Activated naive CD4-positive, alpha-beta T cell treated with anti-CD3 and anti-CD28 coated beads, Interleukin-2, amount 10 ng/mL, durations not matched to agents 7 days and 5 days (primary cell): ENCODE measurements at places on chromosomes 7 and 10.

- H3K36me3 ChIP-seq = no peaks in the 10 kb centered on the region
- DNase-seq = no peak
- no peak overlapping the region for H3K27ac ChIP-seq
These were observed 100.9 kb downstream of the LHPP start for GRCh38 chr10:124562425-124563060.

DNA sequence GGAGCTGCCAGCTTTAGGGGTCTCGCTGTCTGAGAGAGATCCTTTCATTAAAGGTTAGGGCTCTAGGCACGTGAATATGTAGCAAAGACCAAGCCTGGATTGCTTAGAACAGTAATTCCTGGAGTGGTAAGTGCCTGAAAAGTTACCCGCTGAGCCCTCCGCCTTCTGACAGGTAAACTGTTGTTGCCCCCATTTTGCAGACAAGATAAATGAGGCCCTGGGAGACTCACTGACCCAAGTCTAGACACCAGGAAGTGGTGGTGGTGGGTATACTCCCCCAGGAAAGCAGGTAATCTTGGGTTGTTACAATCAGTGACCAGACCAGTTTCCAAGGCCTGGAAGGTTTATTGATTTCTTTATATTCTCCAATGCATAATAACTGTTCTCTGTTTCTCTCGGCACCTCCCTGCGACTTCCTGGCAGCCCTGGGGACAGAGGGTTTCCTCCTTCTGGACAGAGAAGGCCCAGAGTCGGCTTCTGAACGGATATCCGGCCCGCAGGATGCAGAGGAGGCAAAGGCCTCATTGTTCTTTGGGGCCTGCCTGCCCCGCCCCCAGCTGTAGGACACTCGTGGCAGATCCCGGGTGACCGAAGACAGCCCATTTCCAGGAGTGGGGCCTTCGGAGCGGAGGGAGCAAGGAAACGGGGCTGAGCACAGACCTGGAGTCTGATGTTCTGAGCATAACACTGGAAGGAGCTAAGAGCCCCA lies 1.3 kb upstream of the GRK5 start:
- H3K4me1 ChIP-seq = peaks cover 37% of the 10 kb centered on the region
- peak overlapping the region; percentile 93 for H3K4me3 ChIP-seq
- DNase-seq = peak; percentile 76
- H3K27me3 ChIP-seq = peaks cover 4% of the 10 kb centered on the region

DNA sequence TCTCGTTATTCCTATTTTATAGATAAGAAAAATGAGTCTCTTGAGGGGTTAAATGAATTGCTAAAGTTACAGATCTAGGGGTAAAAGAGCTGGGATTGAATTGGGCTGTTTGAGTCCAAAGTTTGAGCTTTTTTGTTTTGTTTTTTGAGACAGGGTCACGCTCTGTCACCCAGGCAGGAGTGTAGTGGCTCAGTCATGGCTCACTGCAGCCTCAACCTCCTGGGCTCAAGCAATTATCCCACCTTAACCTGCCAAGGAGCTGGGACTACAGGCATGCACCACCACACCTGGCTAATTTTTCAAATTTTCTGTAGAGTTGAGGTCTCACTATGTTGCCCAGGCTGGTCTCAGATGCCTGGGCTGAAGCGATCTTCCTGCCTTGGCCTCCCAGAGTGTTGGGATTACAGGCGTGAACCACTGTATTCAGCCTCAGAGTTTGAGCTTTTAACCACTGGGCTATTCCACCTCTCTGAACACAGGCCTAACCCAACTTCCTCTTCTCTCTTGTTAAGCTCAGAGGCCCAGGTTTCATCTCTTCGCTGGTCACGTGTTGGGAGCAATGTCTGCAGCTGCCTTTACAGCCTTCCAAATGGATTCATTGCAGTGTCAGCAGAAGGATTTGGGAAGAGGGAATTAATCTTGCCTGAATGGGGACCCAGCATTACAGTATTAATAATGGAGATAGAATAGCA lies 8.0 kb downstream of the SUFU start:
- no peaks in the 10 kb centered on the region for H3K27me3 ChIP-seq
- peaks cover 30% of the 10 kb centered on the region for H3K36me3 ChIP-seq
- no peak for DNase-seq
- H3K4me3 ChIP-seq = no peak overlapping the region
- H3K4me1 ChIP-seq = peaks cover 17% of the 10 kb centered on the region

DNA sequence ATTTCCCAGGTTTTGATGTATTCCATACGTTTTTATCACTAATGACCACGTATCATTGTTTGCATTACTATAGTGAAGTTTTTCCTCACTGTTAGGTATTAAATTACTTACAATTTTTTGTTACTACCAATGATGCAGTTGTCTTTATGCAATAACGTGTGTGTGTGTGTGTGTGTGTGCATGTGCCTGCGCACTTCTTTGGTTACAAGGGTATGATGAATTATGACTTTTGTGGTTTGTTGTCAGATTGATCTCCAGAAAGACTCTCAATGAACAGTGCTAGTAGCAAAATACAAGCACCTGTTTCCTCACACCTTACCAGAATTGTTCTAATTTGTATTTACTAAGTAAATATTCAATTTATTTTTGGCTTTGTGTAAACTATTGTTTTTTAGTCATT lies 51.5 kb downstream of the MCMBP start:
- H3K36me3 ChIP-seq = peaks cover 5% of the 10 kb centered on the region
- no peaks in the 10 kb centered on the region for H3K27me3 ChIP-seq
- no peak for DNase-seq
- no peaks in the 10 kb centered on the region for H3K4me1 ChIP-seq

- no peak for DNase-seq
- no peak overlapping the region for H3K4me3 ChIP-seq
- H3K4me1 ChIP-seq = no peaks in the 10 kb centered on the region
- H3K27ac ChIP-seq = no peak overlapping the region
- peaks cover 9% of the 10 kb centered on the region for H3K27me3 ChIP-seq
These were observed 380.7 kb downstream of the RPS24 start for GRCh38 chr10:78414380-78414779.

- DNase-seq = no peak
- H3K27ac ChIP-seq = no peak overlapping the region
- no peaks in the 10 kb centered on the region for H3K4me1 ChIP-seq
- H3K36me3 ChIP-seq = no peaks in the 10 kb centered on the region
- H3K4me3 ChIP-seq = no peak overlapping the region
These were observed 31.8 kb downstream of the BAMBI start for GRCh38 chr10:28709001-28709710.

GRCh38 chr7:147869456-147869855 lies 721.1 kb upstream of the C7orf33 start:
- H3K4me1 ChIP-seq = no peaks in the 10 kb centered on the region
- H3K36me3 ChIP-seq = no peaks in the 10 kb centered on the region
- no peak overlapping the region for H3K27ac ChIP-seq
- no peak overlapping the region for H3K4me3 ChIP-seq
- DNase-seq = no peak
- H3K27me3 ChIP-seq = no peaks in the 10 kb centered on the region

GRCh38 chr7:134284011-134284410 lies 32.7 kb downstream of the SLC35B4 start:
- no peaks in the 10 kb centered on the region for H3K4me1 ChIP-seq
- no peaks in the 10 kb centered on the region for H3K36me3 ChIP-seq
- no peak for DNase-seq
- no peak overlapping the region for H3K27ac ChIP-seq

GRCh38 chr7:64888561-64888900 lies 14.5 kb upstream of the ZNF273 start:
- H3K27me3 ChIP-seq = peaks cover 92% of the 10 kb centered on the region
- DNase-seq = no peak
